Activated T-cell treated with anti-CD3 and anti-CD28 coated beads for 4 hours (primary cell): ENCODE measurements at places on chromosomes 13 and 19.

DNA sequence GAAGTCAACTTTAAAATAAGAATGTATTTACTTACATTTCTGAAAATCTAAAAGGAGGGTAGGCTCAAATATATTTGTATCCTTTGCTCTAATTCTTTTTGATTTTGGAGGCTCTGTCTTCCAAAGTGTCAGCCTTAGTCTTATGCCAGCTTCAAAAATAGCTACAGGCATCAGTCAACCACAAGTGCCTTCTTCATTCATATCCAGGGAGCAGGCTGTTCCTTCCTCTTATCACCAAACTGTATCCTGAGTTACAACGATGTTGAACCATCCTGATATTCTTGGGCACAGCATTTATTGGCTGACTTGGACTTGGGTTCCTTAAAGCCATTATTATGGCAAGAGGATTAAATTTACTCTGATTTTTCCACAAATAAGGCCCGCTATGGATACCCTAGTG, 1161.3 kb downstream of the PCDH17 start:
- no peak for DNase-seq

DNA sequence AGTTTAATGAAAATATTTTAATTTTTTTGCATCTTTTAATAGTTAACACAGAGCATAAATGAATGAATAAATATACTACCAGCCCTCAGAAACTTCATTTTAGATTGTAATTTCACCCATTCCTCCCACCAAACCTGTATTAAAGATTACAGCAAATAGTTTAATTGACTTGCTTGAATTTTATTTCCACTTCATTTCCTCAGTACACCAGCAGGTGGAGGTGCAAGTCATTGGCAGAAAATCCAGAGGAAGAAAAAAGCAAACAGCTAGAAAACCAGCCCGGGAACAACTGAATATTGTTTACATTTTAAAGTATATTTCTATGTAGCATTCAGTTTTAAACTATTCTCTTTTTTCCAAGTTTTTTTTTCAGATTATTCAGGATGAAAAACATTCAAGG, 177.8 kb downstream of the OLFM4 start:
- no peak for DNase-seq

- DNase-seq = no peak
These were observed 1.9 kb upstream of the AKT2 start for GRCh38 chr19:40286971-40287421.

DNA sequence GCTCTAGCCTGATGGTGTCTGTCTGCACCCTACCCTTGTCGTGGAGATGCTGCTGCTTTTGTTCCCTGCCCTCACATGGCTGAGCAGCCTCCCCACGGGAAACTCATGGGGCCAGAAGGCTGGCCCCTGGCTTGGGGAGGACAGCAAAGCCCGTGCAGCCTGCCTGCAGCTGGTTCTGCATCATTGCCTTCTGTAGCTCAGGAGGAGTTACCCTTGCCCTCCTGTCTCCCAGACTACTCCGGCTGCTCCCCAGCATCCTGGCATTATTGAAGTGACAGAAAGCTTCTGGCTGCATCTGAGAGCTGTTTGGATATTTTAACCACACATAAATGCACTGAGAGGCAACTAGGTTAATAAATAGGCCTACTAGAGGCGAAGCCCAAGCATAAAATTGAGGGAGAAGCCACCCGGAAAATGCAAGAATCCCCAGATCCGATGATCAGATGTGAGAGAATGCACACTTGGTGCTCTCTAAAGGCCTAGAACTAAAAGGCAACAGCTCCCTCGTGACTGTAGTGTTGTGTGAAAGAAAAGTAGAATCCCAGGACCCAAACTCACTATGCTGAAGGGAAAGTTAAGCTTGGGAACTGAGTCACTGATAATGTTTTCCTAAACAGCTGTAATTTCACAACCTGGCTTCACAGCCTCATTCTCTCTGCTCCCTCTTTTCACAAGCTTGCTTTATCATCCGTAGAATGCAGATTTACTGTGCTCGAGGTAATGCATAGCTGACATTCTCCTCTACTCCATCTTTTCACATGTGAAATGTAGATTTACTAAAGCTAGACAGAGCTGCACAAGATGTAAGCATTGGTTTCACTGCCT, 110.8 kb downstream of the TNFRSF19 start:
- no peak for DNase-seq

GRCh38 chr19:30911491-30911890, 437.7 kb downstream of the TSHZ3 start:
- no peak for DNase-seq

- DNase-seq = no peak
These were observed 12.9 kb downstream of the MIPEP start for GRCh38 chr13:23876265-23876664.

- DNase-seq = no peak
These were observed 548.2 kb downstream of the GPC5 start for GRCh38 chr13:91946498-91947070.

GRCh38 chr13:36261976-36262375, 35.6 kb downstream of the CCDC169 start:
- no peak for DNase-seq

GRCh38 chr13:114108894-114109293, 23.5 kb downstream of the RASA3 start:
- DNase-seq = no peak

DNA sequence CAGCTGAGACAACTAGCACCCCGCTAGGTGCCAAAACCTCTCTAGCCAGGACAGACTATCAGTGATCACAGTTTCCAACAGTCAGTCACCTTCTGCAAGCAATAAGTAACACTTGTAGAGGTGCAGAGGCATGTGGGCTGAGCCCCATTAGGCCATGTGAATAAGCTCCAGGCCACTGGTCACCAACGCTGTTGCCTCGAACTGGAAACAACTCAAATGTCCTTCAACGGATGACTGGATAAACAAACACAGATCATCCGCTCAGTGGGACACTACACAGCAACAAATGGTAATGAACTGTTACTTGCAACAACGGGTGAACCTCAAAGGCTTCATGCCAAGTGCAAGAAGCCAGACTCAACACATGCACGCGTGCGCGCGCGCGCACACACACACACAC, 27.5 kb upstream of the TMEM160 start:
- no peak for DNase-seq

GRCh38 chr19:472005-472858, 11.4 kb upstream of the SHC2 start:
- DNase-seq = no peak

- DNase-seq = no peak
These were observed 5.0 kb downstream of the TLE5 start for GRCh38 chr19:3057275-3057714.

- no peak for DNase-seq
These were observed 226.8 kb downstream of the PCDH17 start for GRCh38 chr13:57858376-57858775.

DNA sequence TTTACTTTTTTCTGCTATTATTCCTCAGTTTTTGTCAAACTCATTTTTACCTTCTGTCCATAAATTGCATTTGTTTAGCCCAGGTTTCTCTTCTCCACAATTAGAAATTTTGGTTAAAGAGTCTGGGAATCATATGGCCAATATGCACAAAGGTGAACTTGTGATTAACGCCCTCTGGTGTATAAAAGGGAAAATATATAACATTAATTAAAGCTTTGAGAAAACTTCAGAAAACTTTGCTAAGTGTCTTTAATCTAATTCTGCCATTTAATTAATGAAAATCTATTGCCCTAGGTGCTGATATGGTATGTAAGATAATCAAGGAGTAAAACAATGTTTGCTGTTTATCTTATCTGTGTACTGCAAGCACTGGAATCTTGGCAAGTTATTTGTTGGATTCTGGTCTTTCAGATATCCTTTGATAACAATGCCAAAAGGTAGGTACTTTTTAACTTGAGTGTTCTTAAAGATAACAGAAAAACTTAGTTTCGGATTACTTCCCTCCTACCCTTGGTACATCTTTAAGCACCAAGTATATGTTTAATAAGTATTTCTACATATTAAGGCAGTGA, 402.6 kb downstream of the SUCLA2 start:
- no peak for DNase-seq

GRCh38 chr19:18967358-18968146, 26.5 kb upstream of the HOMER3 start:
- no peak for DNase-seq

- no peak for DNase-seq
These were observed 18.0 kb downstream of the CSNK1A1L start for GRCh38 chr13:37087486-37087885.

- no peak for DNase-seq
These were observed 93.3 kb downstream of the OXGR1 start for GRCh38 chr13:96900986-96901385.

DNA sequence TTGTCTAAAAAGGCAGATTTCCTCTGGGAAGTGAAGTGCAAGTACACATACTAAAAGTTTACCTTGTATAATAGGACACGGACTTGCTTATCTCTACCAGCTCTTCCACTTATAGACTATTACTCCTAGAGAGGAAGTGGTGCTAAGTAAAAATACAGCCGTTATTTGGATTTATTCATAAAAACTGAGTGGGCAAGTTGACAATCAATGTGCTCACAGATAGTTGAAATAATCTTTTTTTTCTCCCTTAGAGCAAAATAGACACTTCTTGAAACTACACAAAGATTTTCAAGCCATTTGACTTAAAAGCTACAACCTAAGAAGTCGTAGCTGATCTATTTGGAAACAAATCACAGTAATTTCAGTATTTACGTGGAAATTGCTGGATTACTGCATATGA, 2584.7 kb upstream of the PCDH20 start:
- DNase-seq = no peak

DNA sequence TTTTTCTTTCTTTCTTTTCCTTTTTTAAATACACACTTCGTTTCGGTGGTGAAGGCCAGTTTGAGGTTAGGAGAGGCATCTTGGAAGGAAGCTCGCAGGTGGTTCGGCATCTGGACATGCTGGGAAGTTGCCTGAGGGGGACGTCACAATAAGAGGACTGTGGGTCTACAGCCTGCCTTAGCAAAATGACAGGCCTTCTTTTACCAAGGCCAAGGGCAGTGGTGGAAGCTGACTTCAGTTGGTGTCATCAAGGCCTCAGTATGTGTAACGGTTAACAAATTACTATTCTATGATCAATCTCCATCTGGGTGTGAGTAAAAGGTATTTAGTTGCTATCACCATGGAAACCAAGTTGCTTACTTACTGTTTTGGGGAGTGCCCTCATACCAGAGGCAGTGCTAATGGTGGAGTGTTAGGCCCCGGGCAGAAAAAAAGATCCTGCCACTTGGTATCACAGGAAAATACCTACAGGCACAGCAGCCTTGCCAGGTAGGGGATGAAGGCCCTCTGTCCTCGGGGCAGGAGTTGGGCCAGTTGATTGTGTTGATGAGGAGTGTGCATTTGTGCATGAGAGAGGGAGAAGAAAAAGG, 10.3 kb downstream of the ACTN4 start:
- DNase-seq = no peak

DNA sequence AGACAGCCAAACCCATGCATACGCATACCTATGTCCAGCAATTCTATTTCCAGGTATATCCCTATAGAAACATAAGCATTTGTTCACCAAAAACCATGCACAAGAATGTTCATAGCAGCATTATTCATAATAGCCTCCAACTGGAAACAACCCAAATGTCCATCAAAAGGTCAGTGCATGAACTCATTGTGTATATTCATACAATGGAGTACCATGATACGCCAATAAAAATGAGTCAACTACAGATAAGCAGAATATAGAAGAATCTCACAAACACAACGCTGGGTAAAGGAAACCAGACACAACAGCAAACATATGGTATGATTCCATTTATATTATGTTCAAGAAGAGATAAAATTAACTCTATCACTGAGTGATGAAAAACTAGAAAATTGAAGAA, 23.8 kb downstream of the DEDD2 start:
- no peak for DNase-seq

GRCh38 chr13:49858178-49858856, 65.8 kb upstream of the KPNA3 start:
- DNase-seq = no peak

DNA sequence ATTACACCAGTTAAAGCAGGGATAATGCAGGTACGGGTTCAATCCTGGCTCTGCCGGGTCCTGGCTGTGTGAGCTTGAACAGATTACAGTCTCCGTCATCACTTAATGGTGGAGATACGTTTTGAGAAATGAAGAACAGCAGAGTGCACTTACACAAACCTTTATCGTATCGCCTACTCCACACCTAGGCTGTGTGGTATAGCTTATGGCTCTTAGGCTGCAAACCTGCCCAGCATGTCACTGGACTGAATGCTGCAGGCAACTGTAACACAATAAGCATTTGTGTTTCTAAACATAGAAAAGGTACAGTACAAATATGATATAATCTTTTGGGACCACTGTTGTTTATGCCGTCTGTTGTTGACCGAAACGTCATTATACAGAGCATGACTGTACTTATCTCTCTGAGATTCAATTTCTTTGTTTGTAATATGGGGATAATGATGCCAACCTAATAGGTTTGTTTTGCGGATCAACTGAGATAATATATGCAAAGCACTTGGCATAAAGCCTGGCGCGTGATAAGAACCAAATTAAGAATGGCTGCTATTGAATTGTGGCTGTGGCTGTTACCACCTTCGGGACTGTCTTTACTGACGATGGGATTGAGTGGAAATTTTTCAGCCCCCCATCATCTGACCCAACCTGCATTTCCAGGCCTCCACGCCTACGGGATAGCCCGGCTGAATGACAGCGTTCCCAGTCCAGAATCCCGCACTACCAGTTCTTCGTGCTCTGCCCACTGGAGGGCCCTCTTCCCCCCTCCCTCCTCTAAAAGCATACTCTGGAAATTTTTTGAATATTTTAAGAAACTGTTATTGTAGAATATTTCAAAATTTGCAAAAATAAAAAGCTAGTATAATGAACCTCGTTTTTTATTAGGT, 11.2 kb downstream of the KRTDAP start:
- no peak for DNase-seq

DNA sequence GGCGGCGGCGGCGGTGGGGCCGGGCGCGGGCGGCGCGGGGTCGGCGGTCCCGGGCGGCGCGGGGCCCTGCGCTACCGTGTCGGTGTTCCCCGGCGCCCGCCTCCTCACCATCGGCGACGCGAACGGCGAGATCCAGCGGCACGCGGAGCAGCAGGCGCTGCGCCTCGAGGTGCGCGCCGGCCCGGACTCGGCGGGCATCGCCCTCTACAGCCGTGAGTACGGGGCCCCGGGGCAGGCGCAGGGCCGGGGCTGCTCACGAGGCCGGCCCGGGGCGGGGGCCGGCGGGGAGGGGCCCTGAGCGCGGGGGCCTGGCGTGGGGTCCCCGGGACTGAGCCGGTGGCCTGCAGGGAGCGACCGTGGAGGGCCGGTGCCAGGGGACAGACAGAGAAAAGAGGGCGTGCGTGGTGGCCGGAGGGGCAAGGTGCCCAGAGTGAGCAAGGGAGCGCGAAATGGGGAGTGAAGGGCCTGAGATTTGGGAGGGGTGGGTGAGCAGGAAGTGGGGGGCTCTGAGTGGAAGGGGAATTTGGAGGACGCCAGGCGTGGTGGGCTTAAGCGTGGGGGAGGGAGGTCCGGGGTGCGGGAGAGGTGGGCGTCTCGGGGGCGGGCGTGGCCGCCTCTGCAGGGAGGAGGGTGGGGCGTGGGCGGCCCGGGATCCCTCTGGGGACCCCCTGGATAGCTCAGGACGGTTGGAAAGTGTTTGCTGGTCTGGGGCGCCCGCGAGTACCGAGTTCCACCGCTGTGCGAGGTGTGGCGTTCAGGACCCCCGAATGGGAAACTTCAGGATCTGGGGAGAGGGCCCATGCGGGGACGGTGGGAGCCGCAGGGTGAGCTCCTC, 575 bp downstream of the CARM1 start:
- peak; percentile 14 for DNase-seq
